Osteocyte (in vitro differentiated cells): ENCODE measurements at places on chromosomes 3 and 15. TPM values are rescaled to one million over a fixed set of nuclear protein-coding genes. Genes with fewer than 3 reads are reported as not detected.

MESP2 gene
- total RNA-seq = not detected in 2 replicates

EFCC1 gene
- 0.13 TPM in 1 of 2 replicates, not detected in the other for total RNA-seq

AP3B2 gene
- 0.51 TPM in 1 of 2 replicates, not detected in the other for total RNA-seq

PCOLCE2 gene
- 3.8 and 4.0 TPM in 2 replicates for total RNA-seq

BDH1 gene
- 9.8 and 12.1 TPM in 2 replicates for total RNA-seq

CACNA1D gene
- total RNA-seq = 0.48 and 0.57 TPM in 2 replicates

AGBL1 gene
- total RNA-seq = not detected in 2 replicates

ADAMTS7 gene
- 188 and 193 TPM in 2 replicates for total RNA-seq

GPR156 gene
- 0.24 and 0.48 TPM in 2 replicates for total RNA-seq

GOLGA6L7 gene
- total RNA-seq = not detected in 2 replicates

DNA sequence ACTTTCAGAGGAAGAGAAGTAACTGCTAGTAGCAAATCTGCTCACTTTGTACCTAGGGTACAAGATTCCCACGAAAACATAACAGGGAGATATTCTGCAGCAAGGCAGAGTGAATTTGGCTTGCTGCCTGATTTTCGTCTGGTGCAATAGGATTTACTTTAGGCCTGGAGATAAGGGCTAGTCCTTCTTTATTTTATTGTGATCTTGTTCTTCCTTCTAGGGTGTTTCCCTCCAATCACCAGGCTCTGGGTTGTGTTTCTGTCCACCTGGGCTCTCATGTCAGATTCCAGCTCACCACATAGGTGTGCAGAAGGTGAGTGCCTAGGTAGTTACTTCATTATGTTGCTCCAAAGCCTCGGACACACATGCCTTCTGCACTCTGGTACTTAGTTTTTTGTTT is 211.8 kb upstream of the RGMA start:
- no peaks in the 10 kb centered on the region for H3K36me3 ChIP-seq
- H3K4me3 ChIP-seq = no peak overlapping the region
- no peak overlapping the region for H3K27ac ChIP-seq
- H3K27me3 ChIP-seq = no peaks in the 10 kb centered on the region
- peak; percentile 17 for DNase-seq

DNA sequence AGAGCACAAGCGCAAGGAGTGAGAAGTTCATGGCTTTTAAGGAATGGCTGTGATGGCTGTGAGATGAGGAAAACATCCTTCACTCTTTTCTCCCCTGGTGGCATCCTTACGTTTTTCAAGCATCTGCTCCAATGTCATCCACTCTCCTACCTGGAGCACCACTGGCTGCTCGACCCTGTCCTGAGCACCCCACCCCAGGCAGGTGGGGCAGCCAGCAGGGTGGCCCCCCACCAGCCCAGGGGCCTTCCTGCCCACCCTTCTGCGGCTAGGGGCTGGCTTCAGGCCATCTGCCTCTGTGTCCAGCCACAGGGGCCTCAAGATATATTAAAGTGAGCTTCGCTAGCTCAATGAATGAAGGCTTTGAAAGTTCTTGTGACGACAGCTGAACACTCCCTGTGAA is 56.1 kb downstream of the ATP10A start:
- peak overlapping the region; percentile 60 for H3K27ac ChIP-seq
- no peaks in the 10 kb centered on the region for H3K27me3 ChIP-seq
- peaks cover 7% of the 10 kb centered on the region for H3K36me3 ChIP-seq

GRCh38 chr3:153273767-153274435 is 111.9 kb downstream of the RAP2B start:
- no peak overlapping the region for H3K27ac ChIP-seq
- DNase-seq = no peak
- H3K4me1 ChIP-seq = peaks cover 8% of the 10 kb centered on the region
- H3K4me3 ChIP-seq = no peak overlapping the region
- H3K36me3 ChIP-seq = no peaks in the 10 kb centered on the region

GRCh38 chr3:138097192-138098172 is 17.9 kb downstream of the DZIP1L start:
- peaks cover 51% of the 10 kb centered on the region for H3K36me3 ChIP-seq
- H3K27ac ChIP-seq = peak overlapping the region; percentile 44
- H3K4me3 ChIP-seq = no peak overlapping the region
- no peaks in the 10 kb centered on the region for H3K4me1 ChIP-seq
- no peak for DNase-seq

- no peaks in the 10 kb centered on the region for H3K27me3 ChIP-seq
- H3K4me3 ChIP-seq = no peak overlapping the region
- no peaks in the 10 kb centered on the region for H3K36me3 ChIP-seq
These were observed 87.0 kb downstream of the CTNNB1 start for GRCh38 chr3:41286305-41286704.

- DNase-seq = peak; percentile 82
- H3K4me3 ChIP-seq = no peak overlapping the region
- H3K27ac ChIP-seq = peak overlapping the region; percentile 97
- peaks cover 65% of the 10 kb centered on the region for H3K4me1 ChIP-seq
- H3K27me3 ChIP-seq = no peaks in the 10 kb centered on the region
These were observed 129.1 kb upstream of the MEF2A start for GRCh38 chr15:99436542-99437314.

- H3K4me3 ChIP-seq = no peak overlapping the region
- no peak for DNase-seq
- no peak overlapping the region for H3K27ac ChIP-seq
- H3K27me3 ChIP-seq = peaks cover 25% of the 10 kb centered on the region
- no peaks in the 10 kb centered on the region for H3K36me3 ChIP-seq
These were observed 110.5 kb upstream of the PTPRG start for GRCh38 chr3:61450866-61451265.

GRCh38 chr3:129276385-129276784 is 2.3 kb upstream of the HMCES start:
- H3K27ac ChIP-seq = no peak overlapping the region
- H3K4me1 ChIP-seq = peaks cover 29% of the 10 kb centered on the region
- peaks cover 43% of the 10 kb centered on the region for H3K36me3 ChIP-seq

DNA sequence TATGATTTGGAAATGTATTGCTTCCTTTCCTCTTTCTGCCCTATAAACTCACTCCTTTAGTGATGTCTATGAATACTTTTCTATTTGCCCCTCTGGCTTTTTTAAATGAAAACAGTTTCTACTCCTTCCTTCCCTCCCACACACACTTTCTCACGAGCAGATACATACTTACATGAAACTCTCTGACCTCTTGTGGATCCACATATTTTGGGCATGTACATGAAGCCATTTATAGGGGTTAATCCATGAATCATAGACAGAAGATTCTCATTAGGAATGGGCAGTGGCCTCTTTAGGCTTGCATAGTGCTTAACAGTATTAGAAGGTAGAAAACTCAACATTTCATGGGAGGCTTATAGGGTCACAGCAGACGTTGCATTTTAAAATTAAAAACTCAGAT is 24.8 kb downstream of the ANAPC13 start:
- H3K27me3 ChIP-seq = no peaks in the 10 kb centered on the region
- H3K4me3 ChIP-seq = no peak overlapping the region
- H3K36me3 ChIP-seq = no peaks in the 10 kb centered on the region
- peaks cover 67% of the 10 kb centered on the region for H3K4me1 ChIP-seq
- H3K27ac ChIP-seq = peak overlapping the region; percentile 95

GRCh38 chr3:40494698-40495097 is 11.1 kb upstream of the ZNF620 start:
- no peaks in the 10 kb centered on the region for H3K27me3 ChIP-seq
- no peaks in the 10 kb centered on the region for H3K4me1 ChIP-seq
- H3K36me3 ChIP-seq = no peaks in the 10 kb centered on the region
- no peak overlapping the region for H3K4me3 ChIP-seq

DNA sequence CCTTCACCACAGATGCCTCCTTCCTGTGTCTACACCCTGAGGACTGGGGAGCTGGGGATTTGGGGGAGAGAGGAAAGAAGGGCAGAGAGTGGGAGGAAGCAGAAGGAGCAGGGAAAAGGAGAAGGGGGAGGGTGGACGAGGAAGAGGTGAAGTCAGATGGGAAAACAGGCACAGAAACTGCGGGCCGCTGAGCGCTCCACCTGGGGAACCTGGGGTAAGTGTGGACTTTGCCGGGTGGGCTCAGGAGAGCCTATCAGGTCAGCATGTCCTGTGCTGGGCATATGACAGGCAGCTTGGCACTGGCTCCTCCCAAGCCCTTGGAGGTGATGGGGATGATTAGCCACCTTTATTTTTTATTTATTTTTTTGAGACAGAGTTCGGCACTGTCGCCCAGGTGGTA is 62.6 kb downstream of the CORO2B start:
- peaks cover 4% of the 10 kb centered on the region for H3K36me3 ChIP-seq
- H3K27ac ChIP-seq = no peak overlapping the region
- H3K4me3 ChIP-seq = no peak overlapping the region
- DNase-seq = no peak
- no peaks in the 10 kb centered on the region for H3K27me3 ChIP-seq

DNA sequence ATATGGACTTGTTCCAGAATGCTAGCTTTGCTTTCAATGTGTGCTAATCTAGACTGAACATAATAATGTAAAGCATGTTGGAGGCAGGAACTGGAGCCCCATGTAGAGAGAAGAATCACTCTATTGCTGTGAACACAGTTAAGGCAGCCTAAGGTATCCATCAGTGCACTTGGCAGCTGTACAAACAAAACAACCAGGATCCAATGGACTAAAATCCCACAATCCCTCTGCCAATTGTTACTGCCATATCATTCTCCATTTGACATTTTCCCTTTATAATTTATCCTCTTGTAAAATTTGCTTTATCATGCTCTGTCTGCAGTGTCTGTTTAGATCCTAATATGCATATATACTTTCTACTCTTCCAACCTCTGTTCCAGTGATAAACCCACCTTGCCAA is 756.8 kb upstream of the LMCD1 start:
- H3K4me1 ChIP-seq = no peaks in the 10 kb centered on the region
- H3K4me3 ChIP-seq = no peak overlapping the region
- no peaks in the 10 kb centered on the region for H3K27me3 ChIP-seq
- H3K27ac ChIP-seq = no peak overlapping the region
- H3K36me3 ChIP-seq = no peaks in the 10 kb centered on the region

GRCh38 chr15:80003171-80003570 is 32.2 kb upstream of the BCL2A1 start:
- H3K4me1 ChIP-seq = no peaks in the 10 kb centered on the region
- no peaks in the 10 kb centered on the region for H3K36me3 ChIP-seq
- no peak overlapping the region for H3K4me3 ChIP-seq
- no peaks in the 10 kb centered on the region for H3K27me3 ChIP-seq

DNA sequence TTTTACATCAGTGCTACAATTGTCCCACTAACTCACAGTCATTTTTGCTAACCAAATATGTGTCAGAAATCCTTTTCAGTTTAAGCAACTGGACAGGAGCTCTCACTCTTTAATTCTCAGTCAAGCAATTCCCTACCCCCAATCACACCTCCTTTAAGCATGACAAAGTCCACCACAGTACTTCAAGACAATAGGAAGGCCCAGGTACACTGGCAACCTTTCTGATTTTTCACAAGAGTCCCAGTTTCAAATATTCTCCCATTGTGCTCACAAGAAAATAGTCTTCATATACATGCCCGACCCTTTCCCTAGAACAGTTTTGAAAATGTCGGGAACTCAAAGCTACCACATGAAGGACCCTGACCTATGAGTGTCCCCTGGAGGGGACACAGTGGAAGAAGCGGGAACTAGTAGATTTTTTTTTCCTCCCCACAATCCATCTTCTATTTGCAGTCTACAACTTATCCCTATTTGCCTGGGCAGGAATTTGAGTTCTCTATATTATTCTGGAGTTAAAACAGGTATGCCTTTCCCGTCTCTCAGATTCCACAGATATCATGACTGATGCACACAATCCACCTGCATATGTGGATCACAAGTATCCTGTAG is 413.5 kb downstream of the TIGIT start:
- H3K4me1 ChIP-seq = no peaks in the 10 kb centered on the region
- no peak overlapping the region for H3K4me3 ChIP-seq
- DNase-seq = no peak
- no peaks in the 10 kb centered on the region for H3K27me3 ChIP-seq
- H3K36me3 ChIP-seq = no peaks in the 10 kb centered on the region

DNA sequence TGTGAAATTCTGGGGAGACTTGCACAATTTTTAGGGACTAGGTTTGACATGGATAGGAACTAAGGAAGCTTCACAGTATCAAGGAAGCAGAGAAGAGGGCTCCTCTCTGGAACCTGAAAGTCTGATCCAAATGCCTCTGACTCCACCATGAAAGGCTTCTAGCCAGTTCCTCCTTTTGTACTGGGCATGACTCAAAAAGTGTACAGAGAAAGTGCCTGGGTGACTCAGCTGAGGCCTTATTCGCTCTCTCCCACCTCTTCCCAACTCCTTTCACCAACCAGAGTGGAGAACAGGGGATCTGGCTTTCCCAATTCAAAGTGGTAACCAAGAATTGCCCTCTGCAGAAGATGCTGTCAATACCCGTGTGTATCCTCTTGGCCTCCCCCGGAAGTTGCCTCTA is 342.9 kb upstream of the PROK2 start:
- no peak overlapping the region for H3K27ac ChIP-seq
- peaks cover 7% of the 10 kb centered on the region for H3K4me1 ChIP-seq
- no peak overlapping the region for H3K4me3 ChIP-seq
- no peak for DNase-seq
- no peaks in the 10 kb centered on the region for H3K36me3 ChIP-seq
- H3K27me3 ChIP-seq = peaks cover 44% of the 10 kb centered on the region

GRCh38 chr15:58462547-58462946 is 30.8 kb downstream of the LIPC start:
- H3K27me3 ChIP-seq = no peaks in the 10 kb centered on the region
- H3K27ac ChIP-seq = no peak overlapping the region
- H3K4me1 ChIP-seq = peaks cover 26% of the 10 kb centered on the region
- H3K36me3 ChIP-seq = no peaks in the 10 kb centered on the region

- H3K27ac ChIP-seq = peak overlapping the region; percentile 63
- H3K4me3 ChIP-seq = peak overlapping the region; percentile 84
- peak; percentile 86 for DNase-seq
- peaks cover 20% of the 10 kb centered on the region for H3K4me1 ChIP-seq
- no peaks in the 10 kb centered on the region for H3K27me3 ChIP-seq
- peaks cover 14% of the 10 kb centered on the region for H3K36me3 ChIP-seq
These were observed 595 bp downstream of the PDCD7 start for GRCh38 chr15:65132878-65133547.

DNA sequence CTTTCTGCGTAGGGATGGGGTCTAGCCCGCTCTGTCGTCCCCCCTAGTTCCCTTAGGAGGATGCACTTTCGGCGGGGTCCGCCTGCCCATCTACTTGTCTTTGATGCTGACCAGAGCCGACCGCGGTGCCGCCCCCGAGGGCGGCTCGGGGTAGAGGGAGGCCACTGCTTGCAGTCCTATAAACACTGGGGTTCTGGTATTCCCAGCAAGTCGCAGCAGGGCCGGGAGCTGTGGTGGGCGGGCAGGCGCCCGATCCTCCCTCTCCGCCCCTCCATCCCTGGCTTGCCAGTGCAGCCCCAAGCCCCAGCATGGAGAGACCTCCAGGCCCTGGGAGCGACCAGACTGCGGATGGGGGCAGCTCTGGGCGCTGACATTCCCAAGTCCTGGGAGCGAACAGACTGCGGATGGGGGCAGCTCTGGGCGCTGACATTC is 830 bp downstream of the SEMA4B start:
- peaks cover 7% of the 10 kb centered on the region for H3K36me3 ChIP-seq
- no peaks in the 10 kb centered on the region for H3K27me3 ChIP-seq
- peak overlapping the region; percentile 44 for H3K27ac ChIP-seq

GRCh38 chr3:49602049-49602554 is 47.8 kb downstream of the BSN start:
- H3K27ac ChIP-seq = no peak overlapping the region
- DNase-seq = peak; percentile 54
- no peaks in the 10 kb centered on the region for H3K36me3 ChIP-seq
- H3K4me1 ChIP-seq = peaks cover 11% of the 10 kb centered on the region
- H3K27me3 ChIP-seq = no peaks in the 10 kb centered on the region

- DNase-seq = no peak
- H3K36me3 ChIP-seq = no peaks in the 10 kb centered on the region
- no peaks in the 10 kb centered on the region for H3K27me3 ChIP-seq
- no peak overlapping the region for H3K4me3 ChIP-seq
These were observed 54.1 kb upstream of the GSK3B start for GRCh38 chr3:120148187-120148949.

GRCh38 chr15:90291679-90292356 is 26.3 kb downstream of the NGRN start:
- DNase-seq = no peak
- peaks cover 15% of the 10 kb centered on the region for H3K4me1 ChIP-seq
- H3K4me3 ChIP-seq = no peak overlapping the region
- no peak overlapping the region for H3K27ac ChIP-seq
